ENCODE measurements at places on chromosomes 7 and 10. TPM values are rescaled to one million over a fixed set of nuclear protein-coding genes. Genes with fewer than 3 reads are reported as not detected.

Gene SEMA3A
- 113 TPM for total RNA-seq

Gene FAM241B
- total RNA-seq = 59.5 TPM

Gene DMBT1
- total RNA-seq = not detected

Gene ZCCHC24
- total RNA-seq = 15.4 TPM

Gene NUTM2A
- total RNA-seq = 2.5 TPM

Gene SLC29A3
- 4.0 TPM for total RNA-seq

Gene GPNMB
- total RNA-seq = 278 TPM

Gene FAM20C
- 17.8 TPM for total RNA-seq

Gene GDF2
- total RNA-seq = not detected

Gene SEC31B
- total RNA-seq = 3.8 TPM
